ENCODE measurements at places on chromosomes 2 and 18. TPM values are rescaled to one million over a fixed set of nuclear protein-coding genes. Genes with fewer than 3 reads are reported as not detected.

SDC1 gene
- 846 TPM for total RNA-seq

WDPCP gene
- total RNA-seq: 10.2 TPM

SGPP2 gene
- total RNA-seq: 56.9 TPM

SEPTIN10 gene
- 134 TPM for total RNA-seq

IL37 gene
- total RNA-seq: 132 TPM

ADCYAP1 gene
- not detected for total RNA-seq

GRCh38 chr2:178946494-178946893, 103.4 kb downstream of the CCDC141 start:
- no peak for DNase-seq

DNA sequence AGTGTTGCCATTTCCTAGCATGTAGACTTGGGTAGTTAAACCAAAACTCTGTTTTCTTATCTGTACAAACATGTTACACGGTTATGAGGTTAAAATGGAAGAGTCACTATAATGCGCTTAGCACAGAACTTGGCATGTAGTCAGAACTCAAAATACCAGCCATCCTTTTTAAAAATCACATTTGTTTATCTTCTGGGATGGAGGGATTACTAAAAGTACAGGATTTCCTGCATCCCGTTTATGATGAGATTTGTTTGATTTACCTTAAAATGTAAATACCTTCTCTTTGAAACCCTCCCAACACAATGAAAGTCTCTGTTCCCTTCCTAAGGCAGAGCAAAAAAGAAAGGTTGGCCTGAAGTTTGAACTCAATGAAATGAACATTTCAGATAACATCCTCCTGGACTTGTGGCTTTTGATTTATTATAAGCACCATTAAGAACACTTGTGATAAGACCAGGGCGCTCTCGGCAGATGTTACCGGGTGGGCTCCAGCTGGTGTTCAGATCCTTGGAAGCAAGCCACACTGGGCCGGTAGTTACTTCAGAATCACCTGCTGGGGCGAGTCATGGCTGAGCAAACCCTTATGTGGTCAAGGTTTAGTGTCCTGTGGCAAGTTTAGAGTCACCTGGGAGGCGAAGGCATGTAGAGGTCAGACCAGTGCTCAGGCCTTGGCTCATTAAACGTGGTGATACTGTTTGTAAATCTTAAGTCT, 105.7 kb downstream of the MGAT5 start:
- no peak for DNase-seq

DNA sequence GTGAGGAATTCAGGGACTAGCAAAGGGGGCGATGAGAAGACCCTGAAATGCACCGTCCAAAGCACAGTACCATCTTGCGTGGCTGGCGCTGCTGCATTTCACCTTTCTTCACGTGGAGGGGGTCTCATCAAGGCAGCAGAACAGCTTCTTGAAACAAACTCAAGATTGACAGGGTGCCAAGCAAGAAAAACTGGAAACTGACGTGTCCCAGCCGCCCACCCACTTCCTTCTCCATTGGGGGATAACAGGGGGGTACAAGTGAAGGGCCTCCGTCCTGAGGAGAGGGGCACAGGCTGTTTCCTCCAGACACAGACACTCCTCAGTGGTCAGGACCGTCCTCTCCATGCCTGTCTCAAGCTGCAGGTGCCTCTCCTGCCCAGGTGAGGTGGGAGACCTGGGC, 32.5 kb downstream of the HDAC4 start:
- peak; percentile 70 for DNase-seq

DNA sequence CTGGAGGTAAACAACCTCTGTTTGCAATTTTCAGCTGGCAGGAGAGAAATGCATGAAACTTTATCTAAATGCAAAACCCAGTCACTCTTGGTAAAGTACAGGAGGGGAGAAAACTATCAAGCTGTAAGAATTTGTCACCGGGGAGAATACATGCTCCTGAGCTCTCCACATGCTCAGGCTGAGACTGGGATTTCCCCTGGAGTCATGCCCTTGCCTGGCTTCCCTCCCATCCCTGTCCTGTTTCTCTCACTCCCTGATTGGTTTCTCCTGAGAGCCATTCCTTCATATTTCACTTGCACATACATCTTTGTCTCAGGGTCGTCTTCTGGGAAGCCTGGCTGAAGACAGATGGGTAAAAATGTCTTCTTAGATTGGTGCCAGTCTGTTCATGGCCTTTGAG, 52.9 kb upstream of the SPATS2L start:
- no peak for DNase-seq

GRCh38 chr2:217069263-217070042, 209.6 kb upstream of the TNP1 start:
- DNase-seq: peak; percentile 57

DNA sequence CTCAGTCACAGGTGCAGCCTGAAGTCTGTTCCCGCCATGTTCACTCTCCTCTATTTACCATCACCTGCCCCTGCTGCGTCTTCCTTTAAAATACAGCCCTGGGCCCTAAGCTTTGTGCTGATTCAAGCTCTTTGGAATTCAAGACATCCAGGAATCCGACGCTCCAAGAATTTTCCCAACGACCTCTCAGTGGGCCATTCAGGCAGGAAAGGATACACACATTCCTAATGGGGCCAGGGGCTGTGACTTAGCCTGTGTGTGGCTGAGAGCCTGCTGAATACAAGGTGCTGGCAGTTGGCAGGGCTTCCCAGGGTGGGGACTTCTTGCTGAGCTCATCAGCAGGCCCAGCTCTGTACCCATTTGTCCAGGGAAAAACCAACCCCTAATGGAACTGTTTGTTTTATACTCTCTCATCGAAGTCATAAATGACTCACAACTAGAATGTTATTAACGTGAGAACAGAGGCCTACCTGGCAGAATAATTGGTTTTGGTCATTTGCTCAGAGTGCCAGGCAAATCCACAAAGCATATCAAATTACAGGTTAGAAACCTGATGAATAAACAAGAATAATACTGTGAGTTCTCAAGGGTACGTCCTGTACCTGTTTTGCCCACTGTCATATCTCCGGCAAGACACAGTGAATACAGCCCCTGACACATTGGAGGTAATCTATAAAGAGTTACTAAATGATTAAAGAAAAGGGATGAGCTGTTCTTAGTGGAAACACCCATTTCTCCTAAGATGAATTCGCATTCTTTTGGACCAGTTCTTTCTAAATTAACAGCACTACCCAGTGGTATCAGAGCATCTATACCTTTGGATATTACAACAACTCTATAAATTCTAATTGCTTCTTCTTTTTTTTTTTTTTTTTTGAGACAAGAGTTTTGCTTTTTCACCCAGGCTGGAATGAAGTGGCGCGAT, 12.6 kb upstream of the KCMF1 start:
- DNase-seq: no peak

DNA sequence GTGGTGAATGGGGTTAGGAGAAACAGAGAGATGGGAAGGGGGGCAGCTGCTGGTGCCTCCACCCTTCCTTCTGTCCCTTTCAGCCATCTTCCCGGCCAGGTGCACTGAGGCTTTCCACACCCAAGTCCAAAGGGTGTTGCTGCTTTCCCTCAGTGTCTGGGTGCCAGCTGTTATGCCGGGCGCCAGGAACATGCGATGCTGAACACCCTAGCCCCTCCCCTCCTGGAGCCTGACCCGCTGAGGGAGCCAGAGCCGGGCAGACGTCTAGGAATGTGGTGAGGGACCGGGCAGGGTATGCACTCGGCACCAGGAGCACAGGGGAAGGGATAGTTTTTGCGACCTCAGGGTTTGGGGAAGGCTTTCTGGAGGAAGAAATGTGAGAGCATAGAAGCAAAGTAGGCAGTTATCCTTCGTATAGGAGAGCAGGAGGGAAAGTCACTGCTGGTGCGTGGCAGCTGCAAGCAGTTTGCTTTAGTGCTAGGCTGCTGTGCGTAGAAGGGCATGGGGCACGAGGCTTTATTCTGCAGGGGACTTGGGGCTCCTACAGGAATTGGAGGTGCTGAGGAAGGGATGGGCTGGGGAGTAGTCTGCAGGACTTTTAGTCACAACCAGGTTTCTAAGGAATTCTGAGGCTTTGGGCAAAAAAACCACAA, 147.7 kb downstream of the TSN start:
- DNase-seq: peak; percentile 78

DNA sequence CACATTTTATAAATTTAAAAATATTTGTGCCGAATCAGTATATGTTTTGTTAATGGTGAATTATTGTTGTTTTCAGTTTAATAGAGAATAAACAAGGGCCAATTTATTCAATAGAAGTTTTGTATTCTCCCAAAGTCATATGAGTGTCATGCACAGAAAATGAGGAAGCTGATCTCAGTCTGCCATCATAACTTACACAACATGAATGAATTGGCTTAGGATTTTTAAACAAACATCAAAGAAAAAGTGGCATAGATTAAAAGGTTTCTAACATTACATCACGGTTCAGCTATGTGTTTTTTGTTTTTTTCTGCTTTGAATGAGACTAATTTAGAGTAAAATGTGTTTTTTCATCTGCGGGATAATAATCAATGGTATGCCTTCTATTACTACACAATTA, 123.4 kb upstream of the CTNNA2 start:
- DNase-seq: no peak

- DNase-seq: no peak
Observed at GRCh38 chr2:179936654-179937053, 70.4 kb downstream of the CWC22 start.

- DNase-seq: no peak
Observed at GRCh38 chr2:9092383-9093282, 89.1 kb upstream of the MBOAT2 start.

DNA sequence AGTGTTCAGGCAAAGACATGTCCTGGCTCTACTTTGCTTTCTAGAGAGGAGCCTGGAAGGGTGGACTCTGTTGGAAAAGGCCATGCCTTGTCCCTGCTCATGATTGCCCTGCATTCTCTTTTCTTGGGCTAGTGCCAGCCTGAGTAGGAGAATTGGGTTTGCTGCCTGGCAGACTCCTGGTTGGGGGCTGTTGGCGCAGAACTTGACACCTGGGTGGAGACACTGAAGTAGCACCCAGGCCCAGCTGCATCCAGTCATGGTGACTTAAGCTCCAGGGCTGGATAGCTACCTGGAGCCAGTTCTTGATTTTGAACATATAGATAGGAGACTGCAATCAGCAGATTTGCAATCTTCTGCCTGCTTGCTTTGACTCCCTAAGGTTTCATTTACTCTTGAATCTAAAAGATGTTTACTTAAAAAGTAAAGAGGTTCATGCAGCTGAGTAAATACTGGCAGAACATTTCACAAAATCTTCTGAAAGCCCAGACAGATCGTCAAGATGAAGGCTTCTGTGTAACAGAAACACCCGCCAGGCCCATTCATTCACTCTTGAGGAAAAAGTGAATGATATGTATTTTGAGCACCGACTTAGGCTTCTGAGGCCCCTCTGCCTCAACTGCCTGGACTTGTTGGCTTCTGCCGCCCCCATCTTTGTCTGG, 38.0 kb upstream of the YWHAQ start:
- DNase-seq: no peak

GRCh38 chr2:217941339-217941738, 61.5 kb downstream of the TNS1 start:
- DNase-seq: no peak

- no peak for DNase-seq
Observed at GRCh38 chr18:47993409-47993808, 63.0 kb upstream of the SMAD2 start.

DNA sequence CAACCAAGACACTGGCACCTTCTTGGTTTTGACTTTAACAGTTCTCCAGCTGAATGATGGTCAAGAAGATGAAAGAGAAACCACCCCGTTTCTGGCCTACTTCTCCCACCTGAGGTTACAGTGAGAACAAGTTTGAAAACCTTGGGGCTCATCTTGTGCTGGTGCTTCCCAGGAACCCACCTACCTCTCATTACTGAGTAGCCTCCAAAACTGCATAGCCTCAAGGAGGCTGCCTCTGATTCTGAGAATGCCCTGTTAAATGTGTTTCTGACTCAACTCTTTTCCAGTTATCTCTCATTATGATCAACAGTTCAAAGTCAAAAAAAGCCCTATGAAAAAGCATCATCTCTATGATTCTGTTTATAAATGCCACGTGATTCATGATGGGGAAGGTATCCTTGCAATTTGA, 121.9 kb downstream of the CACNB4 start:
- DNase-seq: no peak

DNA sequence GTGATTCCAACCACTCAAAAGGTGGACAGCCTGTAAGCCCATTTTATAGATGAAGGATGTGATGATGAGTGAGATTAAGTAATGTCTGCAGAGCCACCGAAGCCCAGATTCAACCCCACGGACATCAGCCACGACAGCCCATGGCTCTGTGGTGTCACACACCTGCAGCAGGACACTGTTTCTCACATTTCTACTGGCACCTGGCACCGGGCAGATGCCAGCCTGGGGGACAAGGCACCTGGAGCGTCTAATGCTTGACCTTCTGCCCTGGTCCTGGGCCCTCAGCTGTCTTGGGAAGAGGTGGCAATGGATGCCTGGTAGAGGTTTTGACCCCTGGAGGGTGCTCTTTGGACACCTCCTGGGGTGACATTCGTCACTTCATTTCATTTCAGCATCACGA, 176.3 kb downstream of the ANAPC1 start:
- DNase-seq: no peak

DNA sequence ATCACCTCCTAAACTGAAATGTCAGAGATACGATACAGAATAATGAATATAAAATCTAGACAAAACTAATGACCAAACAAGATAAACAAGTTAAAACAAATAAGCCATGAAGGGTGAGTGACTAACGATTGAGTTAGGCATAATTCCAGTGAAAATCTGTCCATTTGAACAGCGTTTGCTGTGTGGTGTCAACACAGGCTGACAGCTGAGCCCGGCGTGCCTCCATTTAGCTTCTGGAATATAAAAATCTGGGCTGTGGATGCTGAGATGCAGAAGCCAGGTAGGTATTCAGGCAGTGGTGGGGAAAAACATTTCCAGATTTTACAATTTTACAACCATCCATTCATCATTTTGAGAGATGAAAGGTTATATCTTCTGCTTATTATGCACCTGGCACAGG, 2041.4 kb upstream of the CELF4 start:
- no peak for DNase-seq

DNA sequence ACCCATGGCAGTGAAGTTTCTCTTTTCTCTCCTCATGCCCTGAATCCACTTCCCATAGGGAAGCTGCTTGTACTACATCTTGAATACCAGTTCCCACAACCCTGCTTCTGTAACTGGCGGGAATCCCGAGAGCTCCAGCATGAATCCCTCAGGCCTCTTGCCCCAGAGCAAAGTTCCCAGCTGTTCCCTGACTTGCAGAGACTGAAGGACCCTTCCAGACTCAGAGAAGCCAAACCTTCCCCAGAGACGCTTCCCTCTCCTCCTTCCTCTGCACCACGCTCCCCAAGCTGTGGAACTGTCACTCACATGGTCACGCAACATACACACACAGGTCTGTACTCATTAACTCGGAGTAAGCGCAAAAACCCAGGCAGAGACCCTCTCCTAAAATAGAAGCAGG, 26.4 kb downstream of the TRAPPC12 start:
- DNase-seq: no peak

DNA sequence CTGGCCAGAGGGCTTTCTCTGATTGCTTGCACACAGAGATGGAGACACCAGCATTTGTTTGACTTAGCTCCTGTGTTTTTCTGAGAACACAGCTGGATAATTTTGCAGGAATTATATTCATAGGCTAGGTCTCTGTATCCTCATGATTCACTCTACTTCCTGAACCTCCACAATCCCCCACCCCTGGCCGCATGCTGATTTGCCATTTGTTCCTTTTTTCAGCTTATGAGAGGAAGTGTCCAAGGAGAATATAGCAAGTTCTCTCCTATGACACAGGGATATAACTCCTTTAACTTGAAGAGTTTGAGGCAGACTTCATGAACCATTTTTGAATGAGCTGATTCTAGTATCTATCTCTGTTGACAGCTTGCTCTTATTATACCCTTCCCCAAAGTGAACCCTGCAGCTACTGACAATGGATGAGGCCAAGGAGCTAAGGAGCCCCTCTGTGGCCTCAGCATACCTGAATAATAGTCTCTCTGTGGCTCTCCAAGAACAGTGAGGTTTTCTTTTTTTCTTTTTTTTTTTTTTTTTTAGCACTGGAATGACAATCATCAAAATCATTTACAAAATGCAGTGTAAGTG, 15.4 kb downstream of the CAVIN2 start:
- no peak for DNase-seq
